ENCODE measurements at places on chromosomes 5 and 9.

- no peak for DNase-seq
These were observed 21.4 kb downstream of the MEGF10 start for GRCh38 chr5:127311781-127312525.

- no peak for DNase-seq
These were observed 5.5 kb downstream of the CXXC5 start for GRCh38 chr5:139653616-139654015.

- no peak for DNase-seq
These were observed 20.0 kb downstream of the MARCHF3 start for GRCh38 chr5:127010362-127010761.

GRCh38 chr9:2345013-2345412 lies 276.6 kb upstream of the VLDLR start:
- no peak for DNase-seq

DNA sequence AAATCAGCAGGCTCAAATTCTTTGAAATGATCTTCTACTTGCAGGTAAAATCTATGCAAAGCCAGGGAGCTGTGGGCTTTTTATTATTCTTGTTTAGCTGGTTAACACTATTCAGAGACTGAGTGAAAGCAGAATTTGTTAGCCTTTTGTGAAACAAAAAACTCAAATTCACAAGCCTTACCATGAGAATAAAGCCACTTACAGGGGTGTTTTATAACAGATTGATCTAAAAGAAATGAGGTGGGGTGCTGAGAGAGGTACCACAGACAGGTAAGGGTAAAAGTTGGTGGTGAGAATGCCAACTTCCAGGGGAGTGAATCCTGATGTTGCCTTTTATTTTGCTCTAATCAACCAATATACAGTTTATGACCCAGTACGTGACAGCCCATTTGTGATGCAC lies 1585.6 kb downstream of the EFNA5 start:
- DNase-seq, result no peak

- no peak for DNase-seq
These were observed 3.9 kb downstream of the MLLT3 start for GRCh38 chr9:20618361-20618802.

DNA sequence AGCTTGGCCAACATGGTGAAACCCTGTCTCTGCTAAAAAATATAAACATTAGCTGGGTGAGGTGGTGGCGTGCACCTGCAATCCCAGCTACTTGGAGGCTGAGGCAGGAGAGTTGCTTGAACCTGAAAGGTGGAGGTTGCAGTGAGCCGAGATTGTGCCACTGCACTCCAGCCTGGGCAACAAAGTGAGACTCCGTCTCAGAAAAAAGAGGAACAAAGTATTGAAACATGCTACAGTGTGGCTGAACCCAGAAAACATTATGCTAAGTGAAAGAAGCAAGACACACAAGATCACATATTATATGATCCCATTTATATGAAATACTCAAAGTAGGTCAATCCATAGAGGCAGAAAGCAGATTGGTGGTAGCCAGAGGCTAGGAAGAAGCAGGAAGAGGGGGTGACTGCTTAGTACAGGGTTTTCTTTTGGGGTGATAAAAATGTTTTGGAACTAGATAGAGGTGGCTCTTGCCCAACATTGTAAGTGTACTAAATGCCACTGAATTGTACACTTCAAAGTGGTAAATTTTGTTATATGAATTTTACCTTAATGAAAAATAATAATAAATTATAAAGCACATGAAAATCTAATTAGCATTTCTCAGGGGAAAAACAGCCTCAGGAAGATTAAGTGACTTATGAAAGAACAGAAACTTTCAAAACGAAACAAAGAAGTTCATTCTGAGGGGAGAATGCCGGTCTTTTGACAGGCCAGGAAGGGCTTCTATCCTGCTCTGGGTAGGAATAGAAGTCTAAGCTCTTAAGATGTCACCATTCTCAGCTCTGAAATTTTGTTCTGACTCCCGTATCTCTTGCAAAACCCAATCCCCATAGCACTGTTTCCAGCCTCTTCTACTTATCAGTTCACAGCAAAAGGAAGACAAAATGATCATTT lies 161.1 kb upstream of the TBCA start:
- no peak for DNase-seq

DNA sequence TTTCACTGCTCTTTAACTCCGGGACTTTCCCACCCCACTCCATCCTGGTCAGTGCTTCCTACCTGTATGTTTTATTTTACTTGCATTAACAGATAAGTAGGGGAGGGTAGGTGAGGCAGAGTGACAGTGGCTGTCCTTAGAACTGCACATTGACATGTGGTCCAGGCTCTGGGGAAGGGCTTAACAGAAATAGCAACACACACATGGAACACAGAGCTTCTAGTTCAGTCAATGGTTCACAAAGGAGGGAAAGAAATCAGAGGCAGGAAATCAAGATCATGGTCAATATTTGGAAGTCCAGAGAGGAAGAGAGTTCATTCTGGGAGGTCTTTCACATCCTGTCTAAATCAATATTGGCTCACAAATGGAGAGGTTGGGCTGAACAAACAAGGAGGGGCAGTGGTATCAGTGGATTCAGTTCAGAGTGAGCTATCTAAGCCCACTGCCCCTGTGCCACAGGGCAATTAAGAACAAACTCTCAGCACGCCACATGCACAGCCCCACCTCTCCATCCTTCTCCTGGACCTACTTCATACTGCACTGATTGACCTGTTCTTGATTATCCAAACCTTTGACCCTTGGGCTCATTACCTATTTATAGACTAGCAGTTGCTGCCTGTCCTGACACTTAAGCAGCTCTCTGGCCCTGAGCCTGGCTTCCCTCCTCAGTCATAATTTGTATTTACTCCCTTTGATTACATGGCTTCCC lies 6.2 kb upstream of the VPS13A start:
- DNase-seq, result no peak

GRCh38 chr9:107389617-107390071 lies 99.9 kb downstream of the KLF4 start:
- DNase-seq, result no peak

GRCh38 chr9:137268538-137269201 lies 8.9 kb upstream of the TOR4A start:
- DNase-seq, result no peak

GRCh38 chr5:67537439-67538148 lies 341.0 kb upstream of the CD180 start:
- DNase-seq, result no peak

- DNase-seq, result no peak
These were observed 982.5 kb downstream of the MAT2B start for GRCh38 chr5:164487939-164488338.

- DNase-seq, result no peak
These were observed 39.4 kb downstream of the UBE2QL1 start for GRCh38 chr5:6488021-6488420.

DNA sequence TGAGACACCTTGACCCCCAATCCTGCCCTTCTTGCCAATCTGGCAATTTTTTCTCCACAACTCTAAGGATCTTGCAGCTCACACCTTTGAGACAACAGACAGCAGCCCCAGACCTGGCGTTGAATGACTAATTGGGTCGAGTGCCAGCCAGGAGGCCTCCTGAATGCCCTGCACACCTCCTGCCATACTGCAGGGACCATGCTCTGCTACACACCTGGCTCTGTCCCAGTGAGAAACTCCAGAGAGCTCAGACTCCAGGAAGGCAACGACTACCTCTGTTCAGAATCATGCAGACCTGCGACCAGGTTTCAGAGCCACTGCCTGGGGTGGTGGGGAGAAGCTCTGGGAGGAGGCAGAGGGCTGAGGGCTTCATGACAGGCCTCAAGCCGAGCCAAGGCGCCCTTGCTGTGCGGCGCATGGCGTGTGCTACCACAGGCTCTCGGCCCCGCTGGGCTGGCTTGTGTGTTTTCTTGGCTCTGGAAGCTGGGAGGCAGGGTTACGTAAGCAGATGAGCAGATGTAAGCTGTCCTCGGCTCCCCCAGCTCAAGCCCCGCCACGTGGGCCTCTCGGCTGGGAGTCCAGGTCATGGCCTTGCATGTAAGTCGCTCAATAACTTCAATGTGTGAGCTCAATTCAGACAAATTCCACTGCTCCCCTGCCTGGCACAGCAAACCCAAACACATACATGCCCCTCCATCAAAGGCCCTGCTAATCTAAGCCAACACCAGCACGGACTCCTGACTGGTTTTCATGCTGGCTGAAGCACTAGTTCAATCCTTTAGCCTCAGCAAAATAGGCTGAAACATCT lies 27.5 kb downstream of the B4GALT1 start:
- no peak for DNase-seq

DNA sequence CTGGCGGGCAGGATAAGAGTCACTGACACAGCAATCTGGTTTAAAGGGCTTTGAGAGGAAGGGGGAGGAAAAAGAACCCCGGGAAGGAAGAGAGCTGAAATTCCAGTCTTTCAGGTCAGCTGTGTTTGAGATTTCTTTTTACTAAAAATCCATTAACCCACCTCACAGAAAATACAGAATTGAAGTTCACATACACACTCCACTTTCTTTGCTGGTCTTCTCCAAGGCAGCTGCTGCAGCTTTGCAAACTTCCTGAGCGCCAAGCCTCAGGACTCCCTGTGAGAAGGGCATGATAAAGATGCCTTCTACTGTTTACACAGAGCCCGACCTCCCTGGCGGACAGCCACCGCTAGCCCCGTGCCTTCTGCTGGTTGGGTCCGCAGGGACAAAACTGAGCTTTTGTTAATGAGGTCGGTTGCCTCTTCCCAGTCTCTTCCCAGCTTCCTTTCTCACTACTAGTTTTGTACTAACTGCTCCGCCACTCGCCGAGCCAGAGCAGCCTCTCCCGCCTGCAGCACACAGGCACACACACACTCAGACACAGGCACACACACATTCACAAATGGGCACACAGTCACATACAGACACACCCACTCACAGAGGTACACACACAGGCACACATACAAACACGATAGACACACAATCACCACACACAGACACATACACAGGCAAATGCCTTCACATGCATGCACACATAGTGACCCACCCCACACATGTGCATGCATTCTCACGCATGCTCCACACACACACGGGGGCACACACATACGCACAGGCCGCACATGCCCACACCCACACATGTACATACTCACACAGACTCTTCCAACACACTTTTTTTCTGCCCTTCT lies at the start of gene FREM1:
FREM1 (minus strand) TSS at position 468 of the 845 bp plus-strand sequence. CDS start 41,451 bp downstream, outside the sequence.
- DNase-seq, result no peak

DNA sequence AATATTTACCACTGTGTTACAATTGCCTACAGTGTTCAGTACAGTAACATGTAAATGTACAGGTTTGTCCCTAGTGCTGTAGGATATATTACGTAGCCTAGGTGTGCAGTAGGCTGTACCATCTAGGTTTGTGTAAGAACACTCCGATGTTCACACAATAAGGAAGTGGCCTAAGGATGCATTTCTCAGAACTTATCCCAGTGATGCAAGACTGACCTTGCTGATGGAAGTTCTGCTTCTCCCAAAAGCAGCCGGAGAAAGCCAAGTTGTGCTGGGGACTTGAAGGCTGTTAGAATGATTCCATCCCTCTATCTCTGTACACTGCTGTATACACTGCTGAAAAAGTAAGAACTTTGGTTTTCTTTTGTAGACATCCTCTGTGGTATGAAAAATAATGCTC lies 21.6 kb downstream of the NEUROG1 start:
- no peak for DNase-seq

DNA sequence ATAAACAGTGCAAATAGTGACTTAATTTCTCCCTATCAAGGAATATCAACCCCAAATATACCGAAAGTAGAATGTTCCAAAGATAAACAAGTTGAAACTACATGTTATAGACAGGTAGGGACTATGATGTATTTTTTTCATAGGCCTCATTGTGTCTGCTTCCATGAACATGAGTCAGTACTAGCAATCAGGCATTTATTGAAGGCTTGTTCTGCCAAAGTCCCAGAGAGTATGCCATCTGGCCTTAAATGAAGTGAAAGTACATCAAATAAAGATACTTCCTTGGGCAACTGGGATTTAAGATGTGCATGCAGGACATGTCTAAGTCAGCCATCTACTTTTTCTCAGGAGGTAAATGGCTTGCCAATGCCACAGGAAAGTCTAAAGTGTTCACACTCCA lies 6.5 kb downstream of the GHR start:
- DNase-seq, result no peak

- no peak for DNase-seq
These were observed 94.3 kb upstream of the DAB2 start for GRCh38 chr5:39519079-39519478.

DNA sequence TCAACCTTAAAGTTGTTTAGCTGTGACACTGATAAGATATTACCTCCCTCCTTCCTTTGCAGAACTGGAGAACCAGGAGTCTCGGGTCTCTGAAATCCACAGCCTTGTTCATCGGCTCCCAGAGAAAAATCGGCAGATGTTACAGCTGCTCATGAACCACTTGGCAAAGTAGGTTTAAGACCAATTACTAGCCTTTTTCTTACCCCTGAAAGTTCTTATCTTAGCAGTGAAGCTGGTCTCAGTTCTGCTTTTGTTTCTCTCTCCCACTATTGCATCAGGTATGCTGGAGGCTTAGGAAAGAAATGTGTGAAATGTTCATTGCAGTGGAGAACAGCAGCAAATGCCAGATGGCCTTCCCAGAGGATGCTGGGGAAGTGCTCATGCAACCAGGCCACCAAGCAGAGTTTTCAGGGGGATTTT lies 287.4 kb downstream of the ARHGAP26 start:
- DNase-seq, result no peak

- DNase-seq, result no peak
These were observed 132.6 kb upstream of the PDE4D start for GRCh38 chr5:60026161-60026560.

Data from stimulated activated CD8-positive, alpha-beta memory T cell treated with anti-CD3 and anti-CD28 coated beads, Interleukin-7, amount 100 ng/mL, for 48 hours (primary cell).